Stimulated activated CD8-positive, alpha-beta memory T cell treated with anti-CD3 and anti-CD28 coated beads, Interleukin-15, amount 100 ng/mL, for 1 hour (primary cell): ENCODE measurements at places on chromosomes 6 and 20.
A peak's percentile ranks its signal among the peaks of the same experiment; 100 is the strongest.

- DNase-seq, result no peak
Observed at GRCh38 chr6:36809156-36809555, 30.1 kb downstream of the CPNE5 start.

- DNase-seq, result peak; percentile 63
Observed at GRCh38 chr6:90397929-90398674, 101.5 kb upstream of the BACH2 start.

- no peak for DNase-seq
Observed at GRCh38 chr6:21367649-21368154, 225.8 kb upstream of the SOX4 start.

DNA sequence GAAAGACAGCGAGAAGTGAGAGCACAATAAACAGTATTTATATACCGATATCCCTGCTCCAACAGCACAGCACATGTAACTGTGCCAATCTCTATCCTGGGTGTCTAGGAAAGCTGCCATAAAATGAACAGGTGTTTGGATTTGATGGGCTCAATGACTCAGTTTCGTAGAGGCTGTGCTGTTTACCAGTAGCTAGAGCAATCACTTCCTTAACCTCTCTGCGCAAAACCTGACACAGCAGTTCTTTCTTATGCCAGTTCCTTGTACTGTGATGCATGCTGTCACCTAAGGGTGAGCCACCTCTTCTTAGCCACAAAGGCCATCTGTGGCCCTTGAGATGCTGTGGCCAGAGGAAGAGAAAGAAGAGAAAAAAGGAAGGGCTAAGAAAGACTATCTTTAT, 59.3 kb downstream of the SHPRH start:
- DNase-seq, result no peak

DNA sequence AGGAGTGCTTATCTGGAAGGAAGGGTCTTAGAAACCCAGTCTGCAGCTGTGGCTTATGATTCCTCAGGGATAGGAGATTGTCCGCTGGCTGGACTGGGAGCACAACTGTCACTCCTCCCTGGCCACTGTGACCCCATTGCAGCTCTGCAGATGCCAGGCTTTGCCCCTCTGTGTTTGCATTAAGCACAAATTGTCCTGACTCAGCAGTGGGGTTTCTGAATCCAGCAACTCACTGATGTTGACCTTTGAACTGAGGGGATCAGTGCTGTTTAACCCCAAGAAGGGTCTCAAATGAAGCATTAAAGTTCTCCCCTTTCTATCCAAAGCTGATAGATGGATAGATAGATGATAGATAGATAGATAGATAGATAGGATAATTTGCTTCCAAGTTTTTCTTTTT, 29.5 kb downstream of the DACT2 start:
- no peak for DNase-seq
